RPMI7951 (cell line): ENCODE measurements at places on chromosomes 12 and 14. TPM values are rescaled to one million over a fixed set of nuclear protein-coding genes. Genes with fewer than 3 reads are reported as not detected.

IKBIP gene
- 92.2 and 94.1 TPM in 2 replicates for total RNA-seq

SIX1 gene
- total RNA-seq: 6.7 and 7.7 TPM in 2 replicates

TMEM179 gene
- total RNA-seq: not detected in 2 replicates

KCNA1 gene
- total RNA-seq: not detected in 2 replicates

KRT72 gene
- total RNA-seq: not detected in 2 replicates

MMP19 gene
- total RNA-seq: 4.2 and 4.4 TPM in 2 replicates

MYO1A gene
- not detected in 2 replicates for total RNA-seq

VPS37B gene
- total RNA-seq: 35.8 and 56.9 TPM in 2 replicates

TCL1B gene
- not detected in 2 replicates for total RNA-seq

IL26 gene
- total RNA-seq: not detected in 2 replicates

CD63 gene
- total RNA-seq: 1,417 and 1,738 TPM in 2 replicates

DNA sequence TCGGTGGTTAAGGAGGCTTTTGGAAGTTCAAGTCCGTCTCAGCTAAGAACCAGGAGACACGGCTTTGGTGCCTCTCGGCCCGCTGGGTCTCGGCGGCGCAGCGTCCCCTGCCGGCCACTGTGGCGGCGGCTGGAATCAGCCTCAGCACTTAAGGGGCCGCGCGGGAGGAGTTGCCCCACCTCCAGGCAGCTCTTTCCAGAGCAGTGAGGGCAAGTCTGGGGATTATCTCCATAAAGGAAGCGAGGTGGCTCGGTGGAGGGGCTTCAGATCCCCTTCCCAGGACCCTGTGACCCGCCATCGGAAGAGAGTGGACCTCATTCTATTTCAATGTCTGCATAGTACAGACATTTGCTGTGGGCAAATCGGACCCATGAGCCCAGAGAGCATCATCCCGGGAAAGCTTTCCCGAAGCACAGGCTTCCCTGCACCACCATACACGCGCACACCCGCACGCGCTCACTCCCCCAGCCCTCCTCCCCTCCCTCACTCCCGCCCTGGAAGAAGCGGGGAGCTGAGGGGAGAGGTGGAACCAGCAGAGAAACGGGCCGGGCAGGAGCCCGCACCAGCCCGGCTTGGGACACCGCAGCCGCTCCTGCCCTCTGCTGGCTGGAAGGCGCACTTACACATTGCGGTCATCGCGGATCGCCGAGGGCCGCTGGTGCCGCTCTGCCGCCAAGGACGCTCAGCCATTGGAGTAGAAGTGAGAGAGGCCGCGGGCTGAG lies 15.9 kb downstream of the RNASE2 start:
- peak; percentile 78 for DNase-seq

- no peak for DNase-seq
Measured at GRCh38 chr14:105472486-105472991, 2.1 kb upstream of the CRIP2 start.

DNA sequence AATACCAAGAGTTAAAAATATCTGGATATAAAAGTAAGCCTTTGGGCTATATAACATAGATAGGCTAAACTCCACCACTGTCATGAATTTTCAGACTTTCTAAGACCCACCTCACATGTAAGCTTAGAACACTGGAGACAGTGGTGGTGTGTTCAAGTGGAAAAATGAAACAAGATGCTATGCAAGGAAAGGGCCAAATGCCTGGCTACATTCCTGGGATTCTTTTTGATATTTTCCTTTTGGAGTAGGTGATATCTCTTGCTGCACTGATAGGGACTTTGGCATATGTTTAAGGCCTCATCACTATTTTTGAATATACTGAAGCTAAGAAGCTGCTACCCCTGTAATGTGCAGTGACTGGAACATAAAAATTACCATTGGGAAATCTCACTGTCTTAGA lies 341.3 kb downstream of the SLC16A7 start:
- DNase-seq: peak; percentile 1

DNA sequence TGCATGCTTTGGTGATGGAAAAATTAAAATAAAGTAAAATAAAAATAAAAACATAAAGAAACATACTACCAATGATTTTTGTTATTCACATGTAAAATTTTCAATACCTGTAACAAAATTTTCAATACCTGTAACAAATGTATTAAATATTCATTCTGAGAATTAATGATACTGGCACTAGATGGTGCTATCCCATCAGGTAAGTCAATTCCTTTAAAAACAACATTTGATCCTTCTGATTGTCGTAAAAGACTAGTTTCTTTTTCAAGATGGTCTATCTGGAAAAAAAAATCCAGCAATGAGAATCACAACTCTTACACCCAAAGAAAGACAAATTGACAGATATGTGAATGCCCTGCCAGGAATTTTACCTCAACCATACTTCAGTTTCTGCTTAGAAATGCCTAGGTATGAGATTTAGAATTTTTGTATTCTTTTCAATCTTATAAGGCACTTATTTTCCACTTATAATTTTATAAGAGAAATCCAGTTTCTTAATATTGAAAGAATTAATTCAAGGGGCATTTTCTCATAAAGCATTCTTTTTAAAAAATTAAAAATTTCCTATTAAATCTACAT lies 30.7 kb downstream of the CEP290 start:
- DNase-seq: peak; percentile 49

DNA sequence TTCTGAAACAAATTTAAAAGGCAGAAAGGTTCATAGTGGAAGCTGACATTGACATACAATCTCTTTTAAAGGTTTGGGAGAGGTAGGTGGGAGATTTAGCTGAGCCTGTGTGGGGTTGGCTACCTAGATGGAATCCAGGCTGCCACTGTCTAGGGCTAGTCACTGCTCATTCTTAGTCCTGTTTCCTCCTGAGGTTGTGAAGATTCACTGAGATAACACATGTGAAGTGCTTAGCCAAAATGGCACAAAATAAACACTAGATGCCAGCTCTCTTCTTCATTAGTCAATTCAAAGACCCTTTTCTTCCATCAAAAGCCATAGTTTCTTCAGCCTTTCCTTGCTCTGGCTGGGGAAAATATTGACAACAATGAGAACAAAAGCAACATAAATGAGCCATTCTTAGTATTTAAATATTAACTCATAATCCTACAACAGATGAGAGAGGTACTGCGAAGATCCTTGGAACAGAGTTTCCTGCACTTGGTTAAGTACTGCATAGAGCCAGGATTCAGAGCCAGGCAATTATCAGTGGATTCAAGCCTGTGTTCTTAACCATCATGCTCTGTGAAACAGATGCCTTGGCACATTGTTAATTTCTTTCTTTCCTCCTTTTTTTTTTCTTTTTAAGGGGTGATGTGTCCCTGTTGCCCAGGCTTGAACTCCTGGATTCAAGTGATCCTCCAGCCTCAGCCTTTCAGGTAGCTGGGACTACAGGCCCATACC lies 3.5 kb downstream of the MYF6 start:
- no peak for DNase-seq

- DNase-seq: no peak
Measured at GRCh38 chr12:12880537-12880936, 10.8 kb upstream of the GPRC5A start.

- no peak for DNase-seq
Measured at GRCh38 chr12:42762395-42762925, 172.9 kb upstream of the PRICKLE1 start.

GRCh38 chr12:6039894-6040601 lies 84.4 kb downstream of the VWF start:
- peak; percentile 60 for DNase-seq

- DNase-seq: no peak
Measured at GRCh38 chr12:48993787-48994186, 5.4 kb downstream of the DDN start.

DNA sequence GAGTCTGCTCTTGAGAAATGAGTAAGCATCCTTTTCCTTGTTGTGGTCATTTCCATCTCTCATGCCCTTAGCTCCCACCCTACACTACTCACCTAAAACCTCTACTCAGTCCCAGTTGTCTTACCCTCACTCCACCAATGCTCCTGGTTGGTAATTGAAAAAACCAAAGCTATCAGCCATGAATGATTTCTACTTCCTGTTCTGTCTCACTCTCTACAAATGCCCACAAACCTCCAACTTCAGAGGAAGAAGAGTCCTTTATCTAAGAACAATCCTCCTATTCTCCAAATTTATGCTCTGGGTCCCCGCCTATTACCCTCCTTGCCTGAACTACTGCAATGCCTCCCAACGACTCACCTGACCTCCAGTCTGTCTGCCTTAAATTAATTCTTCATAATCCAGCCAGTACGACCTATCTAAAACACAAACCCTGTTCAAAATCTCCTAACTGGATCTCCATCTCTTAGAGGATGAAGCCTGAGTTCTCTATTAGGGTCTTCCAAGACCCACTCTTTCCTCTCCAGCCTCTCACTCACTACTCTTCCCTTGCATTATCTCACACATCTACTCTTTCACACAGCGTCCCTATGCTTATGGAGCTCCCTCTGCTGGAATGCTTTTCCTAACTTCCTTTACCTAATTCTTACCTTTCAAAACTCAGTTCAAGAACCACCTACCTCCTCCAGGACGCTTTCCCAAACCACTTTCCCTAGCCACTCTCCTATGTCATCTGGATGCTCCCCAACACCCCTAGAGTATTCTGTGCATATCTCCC lies 2.2 kb downstream of the DHRS1 start:
- DNase-seq: no peak
